ENCODE measurements at places on chromosomes 13 and 19.

DNA sequence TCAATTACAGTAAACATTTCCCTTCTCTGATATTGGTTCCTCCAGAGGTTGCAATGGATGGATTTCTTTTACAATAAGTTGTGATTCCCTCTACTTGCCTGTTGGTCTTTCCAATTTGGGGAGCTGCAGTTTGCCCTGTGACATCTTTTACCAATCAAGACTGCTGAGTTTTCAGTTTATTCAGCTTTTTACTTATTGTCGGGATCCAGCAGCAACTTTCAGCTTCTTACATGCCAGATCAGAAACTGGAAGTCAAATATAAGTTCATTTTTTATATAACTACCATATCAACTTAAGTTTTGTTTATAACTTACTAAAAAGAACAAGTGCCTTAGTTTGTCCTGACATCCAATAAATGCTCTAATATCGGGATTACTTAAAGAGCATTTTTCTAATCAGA, 10.5 kb downstream of the OR10H3 start:
- DNase-seq, result no peak

GRCh38 chr13:113734099-113734825, 24.8 kb upstream of the TMEM255B start:
- no peak for DNase-seq

GRCh38 chr19:13882836-13883235, 5.9 kb downstream of the NANOS3 start:
- no peak for DNase-seq

GRCh38 chr19:29804493-29804892, 7.3 kb upstream of the CCNE1 start:
- no peak for DNase-seq

DNA sequence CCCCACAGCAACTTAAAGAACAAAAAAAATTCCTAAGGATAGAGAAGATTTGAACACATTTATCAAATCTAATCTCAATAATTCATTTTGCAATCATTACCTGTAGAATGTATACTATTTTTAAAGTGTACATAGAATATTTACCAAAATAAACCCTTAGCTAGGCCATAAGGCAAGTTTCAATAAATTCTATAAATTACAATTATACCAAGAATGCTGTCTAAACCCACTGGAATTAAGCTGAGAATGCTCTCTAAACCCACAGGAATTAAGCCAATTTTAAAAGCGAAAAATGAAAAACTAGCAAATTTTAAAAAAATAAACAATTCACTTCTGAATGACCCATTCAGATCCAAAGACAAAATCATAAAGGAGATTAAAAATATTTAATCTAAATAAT, 540.4 kb upstream of the NBEA start:
- no peak for DNase-seq

- no peak for DNase-seq
Observed at GRCh38 chr19:5881543-5882299, 11.4 kb upstream of the FUT5 start.

DNA sequence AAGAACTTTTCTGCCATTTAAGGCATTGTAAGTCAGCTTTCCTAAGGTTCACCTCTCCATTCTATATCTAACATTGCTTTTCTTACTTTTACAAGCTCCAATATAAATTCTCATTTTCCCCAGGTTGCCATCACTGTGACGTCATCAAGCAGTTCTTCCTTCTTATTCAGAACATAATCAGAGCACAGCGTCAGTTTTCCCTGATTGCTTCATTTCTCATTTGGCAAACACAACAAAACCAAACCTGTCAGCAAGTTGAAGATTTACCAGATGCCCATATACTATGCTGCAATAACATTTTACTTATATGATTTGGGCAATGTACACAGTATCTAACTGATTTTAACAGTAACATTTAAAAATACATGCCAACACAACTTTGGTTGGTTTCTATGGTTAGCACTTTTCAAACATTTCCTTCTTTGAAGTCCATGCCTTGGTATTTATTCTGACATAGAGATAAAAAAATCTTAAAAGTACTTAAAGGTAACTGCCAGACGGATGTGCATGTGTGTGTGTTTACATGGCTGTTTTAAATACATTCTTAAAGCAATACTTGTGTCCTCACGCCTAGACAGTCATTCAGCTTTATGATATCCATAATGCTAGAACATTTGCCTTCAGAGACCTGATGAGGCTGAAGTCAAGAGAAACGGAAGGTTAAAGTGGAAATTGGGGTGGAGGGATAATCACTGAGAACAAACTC, 264.0 kb downstream of the KLF12 start:
- no peak for DNase-seq

DNA sequence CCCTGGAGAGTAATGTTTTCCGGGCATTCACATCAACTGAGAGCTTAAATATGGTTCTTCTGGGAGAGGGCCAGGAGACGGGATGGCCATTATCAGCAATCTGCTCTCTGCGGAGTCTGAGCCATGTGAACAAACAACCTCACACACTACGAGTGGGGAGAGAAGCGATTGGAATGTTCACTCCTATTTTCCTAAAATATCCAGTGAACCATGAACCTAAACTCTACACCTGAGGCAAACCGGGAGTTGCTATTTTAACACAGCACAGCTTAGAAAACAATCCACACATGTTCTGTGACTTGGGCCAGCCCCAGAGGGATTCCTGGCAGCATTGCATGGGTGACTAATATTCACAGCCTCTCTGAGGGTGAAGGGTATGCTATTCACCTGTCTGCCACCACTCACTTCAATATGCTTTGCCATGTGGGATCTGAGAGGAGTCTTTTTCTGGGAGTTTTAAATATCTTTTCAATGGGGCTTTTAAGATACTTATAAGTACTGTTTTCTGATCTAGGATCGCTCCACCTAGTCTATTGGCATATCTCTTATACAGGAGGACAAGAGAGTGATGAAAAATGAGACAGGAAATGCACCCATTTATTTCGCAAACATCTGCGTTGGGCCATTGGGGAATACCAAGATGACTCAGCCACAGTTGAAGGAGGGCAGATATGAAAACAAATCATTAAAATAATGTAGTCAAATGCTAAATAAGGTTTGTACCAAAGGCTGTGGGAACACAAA, 72.6 kb upstream of the SERP2 start:
- no peak for DNase-seq

DNA sequence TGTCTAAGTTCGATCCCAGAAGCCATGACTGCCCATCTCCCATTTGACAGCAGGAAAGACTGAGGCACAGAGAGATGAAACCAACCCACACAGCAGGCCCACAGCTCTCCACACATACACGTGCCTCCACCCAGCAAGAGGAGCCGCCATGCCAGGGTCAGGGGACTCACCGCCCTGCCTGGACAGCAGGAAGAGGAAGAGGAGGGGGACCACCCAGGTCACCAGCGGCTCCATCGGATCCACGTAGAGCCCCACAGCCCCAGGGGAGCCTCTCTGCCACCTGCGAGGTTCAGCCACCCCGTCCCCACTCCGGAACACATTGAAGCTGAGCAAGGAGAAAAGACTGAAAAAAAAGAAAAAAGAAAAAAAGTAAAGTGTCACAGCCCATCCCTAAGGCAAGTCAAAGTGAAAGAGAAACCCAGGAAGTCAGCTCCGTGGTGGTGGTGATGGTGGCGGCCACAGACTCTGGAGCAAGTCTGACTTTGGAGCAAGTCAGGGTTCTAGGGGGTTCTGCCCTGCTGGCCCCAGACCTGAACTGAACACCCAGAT, at the start of gene IL12RB1:
IL12RB1 (minus strand) TSS at position 345 of the 549 bp plus-strand sequence; CDS start at position 234, 111 bp downstream.
- no peak for DNase-seq

GRCh38 chr13:98514288-98514687, 62.6 kb downstream of the STK24 start:
- no peak for DNase-seq

- DNase-seq, result no peak
Observed at GRCh38 chr19:49223472-49223871, 65.9 kb downstream of the TRPM4 start.

GRCh38 chr19:38361633-38362075, 12.7 kb upstream of the PSMD8 start:
- DNase-seq, result no peak

- no peak for DNase-seq
Observed at GRCh38 chr19:17549085-17549740, 6.2 kb upstream of the COLGALT1 start.

- DNase-seq, result no peak
Observed at GRCh38 chr13:25675060-25675459, 303.3 kb downstream of the ATP8A2 start.

DNA sequence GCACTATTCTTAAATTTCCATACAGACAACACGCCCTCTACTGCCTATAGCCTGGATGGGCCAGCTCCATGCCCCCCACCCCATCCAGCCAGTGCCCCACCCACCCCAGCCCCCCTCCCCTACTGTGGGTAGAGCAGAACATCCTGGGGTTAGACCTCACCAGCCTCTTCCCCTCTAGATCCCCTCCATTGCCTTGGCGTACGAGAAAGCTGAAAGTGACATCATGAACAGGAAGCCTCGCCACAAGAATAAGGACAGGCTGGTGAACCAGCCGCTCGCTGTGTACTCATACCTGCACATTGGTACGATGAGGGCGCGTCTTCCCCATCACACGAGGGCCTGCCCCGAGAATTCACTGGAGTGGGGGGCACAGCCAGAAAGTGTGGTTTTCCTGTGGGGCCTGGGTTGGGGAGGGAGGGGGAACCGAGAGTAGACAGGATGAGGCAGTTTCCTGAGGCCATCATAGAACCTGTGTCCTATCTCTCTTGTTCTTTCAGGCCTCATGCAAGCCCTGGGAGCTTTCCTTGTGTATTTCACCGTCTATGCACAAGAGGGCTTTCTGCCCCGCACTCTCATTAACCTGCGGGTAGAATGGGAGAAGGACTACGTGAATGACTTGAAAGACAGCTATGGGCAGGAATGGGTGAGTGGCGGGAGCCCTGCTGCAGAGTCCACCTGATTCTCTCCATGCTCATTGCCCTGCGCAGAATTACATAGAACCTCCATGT, 29.1 kb downstream of the ATP12A start:
- no peak for DNase-seq

- DNase-seq, result no peak
Observed at GRCh38 chr13:20754009-20754408, 19.8 kb downstream of the EEF1AKMT1 start.

DNA sequence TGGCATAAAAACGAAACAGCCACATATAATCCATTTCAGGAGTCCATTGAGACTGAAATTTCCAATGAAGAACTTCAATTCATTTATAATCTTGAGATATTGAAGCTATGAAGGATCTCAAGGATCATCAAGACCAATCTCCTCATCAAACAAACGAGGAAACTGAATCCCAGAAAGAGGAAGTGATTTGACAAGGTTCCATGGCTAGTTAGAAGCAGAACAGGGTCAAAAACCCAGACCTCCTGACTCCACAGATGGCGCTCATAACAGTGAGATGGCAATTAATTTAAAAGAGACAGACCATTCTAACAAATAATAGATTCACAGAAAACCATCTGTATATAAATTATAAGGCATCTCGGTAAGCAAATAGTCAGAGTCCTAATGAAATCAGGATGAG, 229.7 kb downstream of the KCTD12 start:
- DNase-seq, result no peak

GRCh38 chr13:35851356-35851755, 279.8 kb downstream of the DCLK1 start:
- DNase-seq, result no peak

DNA sequence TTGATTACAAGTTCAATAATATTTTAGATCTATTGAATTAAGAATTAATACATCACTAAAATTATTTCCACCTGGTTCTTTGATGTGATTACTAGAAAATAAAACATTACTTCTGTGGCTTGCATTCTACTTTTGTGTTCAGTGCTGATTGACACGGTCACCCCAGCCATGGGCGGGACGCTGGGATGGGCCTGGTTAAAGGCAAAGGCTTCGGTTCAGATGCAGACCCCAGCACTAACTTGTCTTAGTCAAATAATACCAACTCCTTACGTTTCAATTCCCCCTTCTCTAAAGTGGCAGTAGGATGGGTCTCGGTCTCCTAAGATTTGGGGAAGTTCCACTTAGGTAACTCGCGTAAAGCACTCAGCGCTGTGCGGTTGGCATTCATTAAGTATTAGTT, 144.9 kb downstream of the URI1 start:
- no peak for DNase-seq

DNA sequence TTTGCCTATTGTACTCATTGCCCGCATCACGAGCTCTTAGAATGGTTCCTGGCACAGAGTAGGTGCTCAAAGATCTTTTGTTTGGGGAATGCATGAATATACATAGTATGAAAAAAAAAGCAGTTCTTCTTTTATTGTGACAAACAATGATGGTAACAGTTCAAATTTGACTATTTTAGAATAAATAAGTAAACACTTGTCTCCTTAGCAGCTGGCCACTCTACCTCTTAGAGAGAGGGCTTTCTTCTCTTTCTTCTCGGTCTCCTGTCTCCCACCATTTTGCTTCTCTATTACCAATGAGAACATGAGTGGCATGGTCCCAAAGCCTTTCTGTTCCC, 639 bp upstream of the SLAIN1 start:
- no peak for DNase-seq

- DNase-seq, result no peak
Observed at GRCh38 chr13:76638882-76639281, 247.3 kb downstream of the KCTD12 start.

- no peak for DNase-seq
Observed at GRCh38 chr19:52172347-52172746, 926 bp upstream of the ZNF836 start.

DNA sequence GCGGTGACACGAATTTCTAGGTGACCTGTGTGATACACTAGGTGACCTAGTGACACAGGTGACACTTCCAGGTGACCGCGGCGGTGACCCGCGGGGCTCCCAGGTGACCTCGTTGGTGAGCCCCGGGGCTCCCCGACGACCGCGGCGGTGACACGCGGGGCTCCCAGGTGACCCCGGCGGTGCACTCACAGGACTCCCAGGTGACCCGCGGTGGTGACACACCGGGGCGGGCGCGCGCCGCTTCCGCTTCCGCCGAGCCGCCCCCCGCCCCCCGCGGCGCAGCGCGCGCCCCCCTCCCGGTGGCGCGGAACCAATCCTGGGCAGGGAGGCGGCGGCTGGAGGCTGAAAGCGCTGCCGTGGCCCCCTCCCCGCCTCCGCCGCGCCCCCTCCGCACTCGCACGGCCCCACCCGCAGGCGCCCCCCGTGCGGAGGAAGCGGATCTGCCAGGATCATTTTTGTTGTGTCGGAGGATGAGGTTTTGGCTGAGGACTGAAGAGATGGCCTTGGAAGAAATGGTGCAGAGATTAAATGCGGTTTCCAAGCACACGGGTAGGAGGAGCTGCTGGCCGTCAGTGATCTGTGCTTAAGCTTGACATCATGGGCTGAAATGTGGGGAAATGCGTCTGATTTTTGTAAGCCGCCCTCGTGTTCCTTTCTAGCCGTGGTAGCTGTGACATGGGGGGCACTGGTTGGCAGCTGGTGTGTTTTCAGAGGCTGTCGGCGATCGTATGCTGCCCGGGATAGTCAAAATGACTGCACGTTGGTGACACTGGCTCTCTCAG, at the start of gene MCF2L:
MCF2L (plus strand) TSS at position 305 of the 782 bp plus-strand sequence; CDS start at position 471, 166 bp downstream.
- peak; percentile 12 for DNase-seq

Measured in stimulated activated CD4-positive, alpha-beta T cell treated with anti-CD3 and anti-CD28 coated beads, Interleukin-1b, Interleukin-23, amount 100 ng/mL, for 1 hour (primary cell).